ENCODE measurements at places on chromosomes 5 and 9.

- no peak for DNase-seq
These were observed 202.5 kb upstream of the NMUR2 start for GRCh38 chr5:152607401-152608160.

- DNase-seq: no peak
These were observed 55.3 kb upstream of the ALDH1B1 start for GRCh38 chr9:38337181-38337580.

- DNase-seq: no peak
These were observed 147.0 kb downstream of the DCP2 start for GRCh38 chr5:113123618-113124017.

DNA sequence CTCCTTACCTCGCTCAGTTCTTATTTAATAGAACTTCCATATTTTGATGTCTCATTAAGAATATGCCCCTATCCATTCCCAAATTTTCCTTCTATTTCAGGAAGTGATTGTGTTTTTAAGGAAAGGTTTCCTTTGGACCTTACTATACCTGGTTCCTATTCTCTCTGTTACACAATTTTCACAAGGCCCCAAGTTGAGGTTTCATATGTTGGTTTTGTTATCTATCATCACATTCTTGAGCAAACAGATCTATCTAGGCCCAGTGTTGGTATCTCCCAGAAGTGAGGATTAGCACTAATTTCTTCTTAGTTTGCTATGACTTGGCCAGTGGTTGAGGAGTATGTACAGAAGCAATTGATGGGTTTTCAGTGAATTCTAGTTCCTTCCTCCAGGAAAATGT, 41.5 kb downstream of the ALG2 start:
- no peak for DNase-seq

DNA sequence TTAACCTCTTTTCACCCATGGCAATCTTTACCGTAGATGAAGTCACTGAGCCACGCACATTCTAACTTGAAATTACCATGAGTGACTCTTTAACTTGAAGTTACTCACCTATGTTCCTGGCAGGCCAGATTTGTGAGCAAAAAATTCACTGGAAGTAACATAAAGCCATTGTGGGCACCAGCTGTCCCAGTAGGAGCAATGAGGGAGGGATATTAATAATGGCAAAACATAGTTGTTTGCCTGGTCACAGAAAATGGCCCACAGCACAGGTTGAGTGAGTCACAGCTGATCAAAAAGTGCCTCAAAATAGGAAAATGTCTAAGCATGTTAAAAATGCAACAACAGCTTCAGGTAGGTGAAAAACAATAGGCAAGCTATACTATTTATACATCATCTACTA, 146.6 kb downstream of the EFNA5 start:
- DNase-seq: no peak

GRCh38 chr9:4152876-4153275, 147.0 kb downstream of the GLIS3 start:
- no peak for DNase-seq
